EL (cell line): ENCODE measurements at places on chromosomes 11 and 22.

- DNase-seq, result no peak
Observed at GRCh38 chr11:76139314-76139713, 67.0 kb downstream of the WNT11 start.

DNA sequence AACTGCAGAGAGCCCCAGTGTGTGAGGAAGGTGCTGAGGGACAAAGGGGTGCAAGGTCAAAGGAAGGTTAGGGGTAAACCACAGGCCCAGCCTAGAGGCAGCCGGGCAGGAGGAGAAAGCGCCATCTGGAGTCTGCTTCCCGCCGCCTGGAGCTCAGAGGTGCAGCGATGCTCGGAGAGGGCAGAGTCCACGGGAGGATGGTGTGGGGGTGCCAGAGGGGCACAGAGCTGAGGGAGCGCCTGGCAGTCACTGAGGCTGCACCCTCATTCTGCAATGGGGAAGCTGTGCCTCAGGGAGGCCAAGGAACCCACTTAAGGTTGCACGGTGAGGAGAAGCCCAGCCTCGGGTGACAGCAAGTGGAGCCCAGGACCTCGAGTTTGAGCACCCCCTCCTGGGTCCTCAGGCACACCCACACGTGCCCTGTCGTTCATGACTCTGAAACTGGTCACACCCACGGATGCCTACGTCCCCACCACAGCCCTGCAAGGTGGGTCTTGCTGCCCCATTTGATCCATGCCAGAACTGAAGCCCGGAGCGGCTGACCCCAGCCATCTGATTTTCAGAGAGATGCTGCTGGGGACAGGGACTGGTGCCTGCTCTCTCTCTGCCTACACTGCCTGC lies 1.6 kb downstream of the IL2RB start:
- DNase-seq, result no peak

DNA sequence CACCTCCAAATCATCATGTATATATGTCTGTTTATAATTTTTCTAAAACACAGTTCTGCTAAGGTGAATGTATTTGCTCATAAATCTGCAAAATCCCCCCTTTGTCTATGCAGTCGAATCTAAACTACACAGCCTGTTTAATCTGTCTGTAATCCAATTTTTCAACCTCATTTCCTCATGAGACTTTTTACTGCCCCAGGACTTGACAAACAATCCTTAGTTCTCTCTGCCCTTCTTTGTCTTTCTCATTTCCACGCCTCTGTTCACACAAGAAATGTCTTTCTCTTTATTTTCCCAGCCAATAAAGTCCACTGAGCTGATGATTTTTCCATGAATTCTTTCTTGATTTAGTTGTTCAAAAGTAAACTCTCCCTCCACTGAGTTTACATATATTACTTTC lies 1154.3 kb downstream of the FAM181B start:
- no peak for DNase-seq

GRCh38 chr11:118607401-118608359 lies at the start of gene PHLDB1:
Gene PHLDB1, plus strand, starts transcription at chr11:118607615. Its CDS starts 6,222 bp downstream, at chr11:118613837.
- peak; percentile 77 for DNase-seq

GRCh38 chr22:48076008-48076407 lies 1313.6 kb downstream of the TBC1D22A start:
- no peak for DNase-seq

GRCh38 chr11:110187731-110188130 lies 94.5 kb downstream of the ZC3H12C start:
- no peak for DNase-seq

GRCh38 chr11:63893355-63893754 lies 23.6 kb downstream of the RCOR2 start:
- DNase-seq, result no peak

DNA sequence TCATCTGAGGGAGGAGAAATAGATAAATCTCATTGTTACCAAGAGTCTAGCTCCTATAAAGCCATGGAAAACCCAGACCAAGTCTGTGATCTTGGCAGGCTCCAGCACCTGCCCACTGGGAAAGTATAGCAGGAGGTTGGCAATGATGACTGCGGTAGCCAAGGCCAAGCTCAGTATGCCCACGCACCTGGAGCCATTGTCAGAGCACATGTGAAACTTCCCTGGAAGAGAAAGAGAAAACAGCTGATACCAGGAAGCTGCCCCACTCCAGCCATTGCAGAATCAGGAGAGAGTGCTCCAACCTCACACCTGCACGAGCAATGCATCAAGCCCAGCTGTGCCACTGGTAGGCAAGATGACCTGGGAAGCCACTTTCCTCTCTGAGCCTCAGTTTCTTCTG lies 62.2 kb upstream of the HEPHL1 start:
- DNase-seq, result no peak

GRCh38 chr11:104688731-104689130 lies 209.5 kb downstream of the CASP12 start:
- no peak for DNase-seq

- no peak for DNase-seq
Observed at GRCh38 chr22:24099071-24099470, 82.2 kb upstream of the SUSD2 start.

DNA sequence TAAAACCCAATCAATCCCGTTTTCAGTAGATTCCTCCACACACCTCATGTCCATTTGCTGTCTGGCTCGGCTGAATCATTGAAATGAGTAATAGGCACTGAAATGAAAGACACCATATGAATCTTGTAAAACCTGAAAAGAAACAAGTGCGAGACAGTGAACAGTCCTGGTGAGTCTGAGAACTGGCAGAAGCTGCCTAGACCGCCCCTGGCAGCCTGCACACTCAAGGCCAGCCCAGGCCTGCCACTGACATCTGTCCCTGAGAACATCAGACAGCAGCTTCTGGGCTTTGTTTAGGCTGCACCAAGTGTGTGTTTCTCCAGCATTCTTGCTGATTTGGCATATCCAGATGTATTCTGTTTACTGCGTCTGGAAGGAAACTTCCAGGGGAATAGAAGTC lies 44.8 kb downstream of the ENDOD1 start:
- peak; percentile 74 for DNase-seq

- no peak for DNase-seq
Observed at GRCh38 chr11:96114178-96115064, 190.5 kb upstream of the MTMR2 start.

- no peak for DNase-seq
Observed at GRCh38 chr22:27772081-27772983, 29.2 kb downstream of the MN1 start.

DNA sequence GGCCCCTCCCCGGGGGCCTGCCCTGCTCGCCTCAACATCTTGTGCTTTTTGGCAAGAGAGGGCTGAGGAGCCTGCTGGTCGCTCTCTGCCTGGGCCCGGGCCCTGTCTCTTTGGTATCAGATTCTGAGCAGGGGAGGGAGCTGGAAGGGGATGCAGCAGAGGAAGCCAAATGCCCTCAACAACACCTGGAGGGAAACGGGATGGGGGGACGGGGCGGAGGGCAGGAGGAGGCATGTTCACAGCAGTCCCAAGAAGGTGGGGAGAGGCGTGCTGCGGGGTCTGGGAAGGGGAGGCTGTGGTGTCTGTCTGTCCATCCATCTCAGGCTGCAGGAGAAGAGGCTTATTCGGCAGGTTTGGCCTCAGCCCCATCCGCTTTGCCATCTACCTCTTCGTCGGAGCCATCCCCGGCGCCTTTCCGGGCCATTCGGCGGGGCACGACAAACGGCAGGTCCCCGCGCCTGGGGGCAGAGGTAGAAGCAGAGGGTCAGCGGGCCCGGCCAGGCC lies 29.4 kb downstream of the APOL1 start:
- DNase-seq, result no peak

- no peak for DNase-seq
Observed at GRCh38 chr11:45050111-45050510, 96.3 kb upstream of the PRDM11 start.
